Stimulated activated CD4-positive, alpha-beta T cell treated with anti-CD3 and anti-CD28 coated beads, Interleukin-12 subunit alpha, Interleukin-12 subunit beta, amount 100 ng/mL, for 48 hours (primary cell): ENCODE measurements at places on chromosomes 12 and 14.

GRCh38 chr14:91329486-91330014 is 85.0 kb upstream of the GPR68 start:
- DNase-seq: no peak

DNA sequence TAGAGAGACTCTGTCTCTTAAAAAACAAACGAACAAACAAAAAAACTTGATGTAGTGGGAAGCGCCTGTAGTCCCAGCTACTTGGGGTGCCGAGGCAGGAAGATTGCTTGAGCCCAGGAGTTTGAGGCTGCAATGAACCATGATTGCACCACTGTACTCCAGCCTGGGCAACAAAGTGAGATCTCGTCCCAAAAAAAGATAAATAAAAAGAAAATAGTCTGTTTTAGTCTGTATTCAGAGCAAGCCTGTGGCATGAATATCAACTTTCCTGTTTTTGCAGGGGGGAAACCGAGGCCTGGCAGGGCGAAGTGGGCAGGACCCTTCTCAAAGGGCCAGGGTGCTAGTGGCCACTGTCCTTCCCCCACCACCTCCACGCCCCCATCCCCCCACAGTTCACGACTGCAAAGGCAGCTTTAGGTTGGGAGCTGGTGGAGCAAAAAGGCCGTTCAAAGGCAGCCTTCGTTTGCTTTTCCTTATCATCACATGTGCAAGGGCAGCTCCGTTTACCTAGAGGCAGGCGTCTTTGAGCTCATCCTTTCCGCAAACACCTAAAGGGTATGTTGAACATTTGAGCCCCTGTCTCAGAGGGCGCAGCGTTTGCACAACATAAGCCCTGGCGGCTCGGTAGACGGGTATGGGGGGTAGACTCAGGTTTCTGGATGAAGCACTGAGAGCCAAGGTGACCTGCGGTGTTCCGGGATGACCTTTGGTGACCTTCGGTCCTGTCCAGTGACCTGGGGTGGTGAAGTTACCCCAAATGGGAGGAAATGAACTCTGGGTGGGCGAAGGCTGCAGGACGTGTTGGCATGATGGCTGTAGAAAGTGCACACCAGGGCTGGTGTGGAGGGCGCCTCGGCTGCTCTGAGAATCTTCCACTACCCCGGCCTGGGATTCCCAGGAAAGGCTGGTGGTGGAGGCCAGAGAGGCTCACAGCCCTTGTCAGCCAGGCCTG is 8.7 kb upstream of the MEG3 start:
- DNase-seq: no peak

- no peak for DNase-seq
Measured at GRCh38 chr12:96112733-96113132, 77.3 kb upstream of the LTA4H start.

DNA sequence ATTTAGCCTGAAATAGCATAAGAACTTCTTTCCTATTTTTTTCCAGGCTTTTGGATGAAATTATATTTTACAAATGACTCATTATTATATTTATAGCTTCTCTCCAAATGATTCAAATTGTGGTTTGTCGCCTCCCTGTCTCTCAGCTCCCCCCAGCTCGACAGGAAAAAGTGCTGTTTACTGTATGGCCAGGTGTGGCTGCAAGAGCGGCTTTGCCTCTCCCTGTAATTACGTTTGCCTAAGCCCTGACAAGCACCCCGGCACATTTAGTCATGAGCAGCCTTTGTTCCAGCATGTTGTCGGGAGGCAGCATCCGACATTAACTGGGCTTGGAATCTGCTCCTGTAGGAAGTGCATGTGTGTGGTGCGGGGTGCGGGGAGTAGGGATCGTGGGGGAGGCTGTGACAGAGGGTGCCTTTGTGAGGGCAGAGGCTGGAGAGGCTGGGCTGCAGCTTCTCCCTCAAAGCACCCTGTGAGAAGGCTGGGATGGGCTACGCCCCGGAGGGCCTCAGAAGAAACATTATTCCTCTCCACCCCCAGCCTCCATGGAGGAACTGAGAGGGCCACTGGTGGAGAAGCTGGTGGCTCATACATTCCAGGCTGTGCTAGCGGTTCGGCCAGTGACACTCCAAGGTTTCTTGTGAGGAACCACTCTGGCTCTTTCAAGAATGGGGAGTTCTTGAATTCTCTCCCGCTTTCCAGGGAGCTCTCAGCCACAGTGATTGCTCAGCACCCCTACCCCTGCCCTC is 42.1 kb upstream of the CTDSP2 start:
- DNase-seq: peak; percentile 14
